ENCODE measurements at places on chromosomes 16 and 17. TPM values are rescaled to one million over a fixed set of nuclear protein-coding genes. Genes with fewer than 3 reads are reported as not detected.

Gene STARD3
- 17.6 TPM for total RNA-seq

Gene PIK3R6
- total RNA-seq, result 5.4 TPM

Gene GPRC5C
- 29.0 TPM for total RNA-seq

Gene ABCA8
- total RNA-seq, result 44.7 TPM

Gene KCNH6
- total RNA-seq, result not detected

Gene MFAP4
- total RNA-seq, result 31.3 TPM

Gene CHRNE
- 1.1 TPM for total RNA-seq

Gene MCRIP1
- total RNA-seq, result 98.3 TPM

Gene OR2C1
- total RNA-seq, result not detected

Gene C17orf107
- total RNA-seq, result 0.39 TPM

Gene SLC47A1
- total RNA-seq, result 8.4 TPM

- no peak for DNase-seq
Observed at GRCh38 chr17:8255499-8255898, 6.4 kb downstream of the PFAS start.

DNA sequence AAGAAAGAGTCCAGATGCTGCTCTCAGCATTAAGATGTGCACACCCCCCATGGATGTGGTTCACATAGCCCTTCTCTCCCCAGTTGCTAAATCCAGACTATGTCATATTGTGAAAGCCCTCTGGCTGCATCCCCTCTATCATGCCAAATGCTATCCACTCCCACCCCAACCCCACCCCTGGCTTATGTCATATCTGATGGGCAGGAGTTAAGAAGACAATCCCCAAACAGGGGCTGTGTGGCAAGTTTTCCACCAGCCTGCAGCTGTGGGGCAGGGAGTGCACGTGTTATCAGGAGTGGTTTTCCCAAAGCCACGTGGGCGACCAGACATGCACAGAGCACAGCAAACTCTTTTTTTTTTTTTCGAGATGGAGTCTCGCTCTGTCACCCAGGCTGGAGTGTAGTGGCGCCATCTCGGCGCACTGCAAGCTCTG lies 10.0 kb downstream of the FAM117A start:
- peak; percentile 41 for DNase-seq

- no peak for DNase-seq
Observed at GRCh38 chr16:50238868-50239301, 27.5 kb upstream of the ADCY7 start.

- DNase-seq, result no peak
Observed at GRCh38 chr16:75792771-75793492, 66.6 kb upstream of the CPHXL start.

DNA sequence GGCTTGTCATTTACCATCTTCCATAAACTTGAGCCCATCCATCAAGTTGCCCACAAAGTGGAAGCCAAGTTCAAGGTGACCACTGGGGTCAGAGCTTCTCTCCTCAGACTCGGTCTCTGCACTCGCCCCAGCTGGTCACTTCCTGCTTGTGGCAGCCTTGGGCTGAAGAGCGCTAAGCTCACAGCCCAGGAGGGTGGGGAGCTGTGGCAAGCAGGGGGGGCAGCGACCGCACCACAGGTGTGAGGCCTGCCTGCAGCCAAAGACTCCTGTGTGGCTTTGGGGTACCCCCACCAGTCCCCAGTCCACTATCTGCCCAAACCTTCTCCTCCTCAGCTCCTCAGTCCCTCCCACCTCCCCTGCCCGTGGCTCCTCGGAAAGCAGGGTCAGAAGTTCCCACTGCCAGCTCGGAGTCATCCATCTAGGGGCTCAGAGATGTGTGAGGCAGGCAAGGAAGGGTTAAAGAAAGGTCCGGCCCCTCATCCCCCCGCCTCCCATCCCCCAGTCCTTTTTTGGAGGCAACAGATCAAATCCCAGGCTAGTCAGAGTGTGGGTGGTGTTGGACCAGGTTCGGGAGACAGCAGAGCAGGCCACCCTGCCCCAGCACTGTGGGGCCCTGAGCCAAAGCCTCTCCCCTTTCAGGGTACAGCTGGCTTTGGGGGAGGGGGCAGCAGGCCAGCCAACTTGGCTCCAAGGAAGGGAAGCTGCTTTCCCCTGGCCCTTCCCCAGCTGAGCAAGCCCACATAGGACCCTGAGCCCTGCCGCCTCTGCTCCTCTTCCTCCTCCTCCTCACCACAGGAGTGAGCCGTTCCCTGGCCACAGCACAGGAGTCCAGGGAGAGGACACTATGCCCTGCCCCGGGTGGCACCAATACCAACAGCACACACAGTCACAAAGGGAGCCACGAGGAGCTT lies 3.2 kb downstream of the CSF3 start:
- peak; percentile 74 for DNase-seq

- DNase-seq, result no peak
Observed at GRCh38 chr16:28845293-28845692, 855 bp downstream of the TUFM start.

DNA sequence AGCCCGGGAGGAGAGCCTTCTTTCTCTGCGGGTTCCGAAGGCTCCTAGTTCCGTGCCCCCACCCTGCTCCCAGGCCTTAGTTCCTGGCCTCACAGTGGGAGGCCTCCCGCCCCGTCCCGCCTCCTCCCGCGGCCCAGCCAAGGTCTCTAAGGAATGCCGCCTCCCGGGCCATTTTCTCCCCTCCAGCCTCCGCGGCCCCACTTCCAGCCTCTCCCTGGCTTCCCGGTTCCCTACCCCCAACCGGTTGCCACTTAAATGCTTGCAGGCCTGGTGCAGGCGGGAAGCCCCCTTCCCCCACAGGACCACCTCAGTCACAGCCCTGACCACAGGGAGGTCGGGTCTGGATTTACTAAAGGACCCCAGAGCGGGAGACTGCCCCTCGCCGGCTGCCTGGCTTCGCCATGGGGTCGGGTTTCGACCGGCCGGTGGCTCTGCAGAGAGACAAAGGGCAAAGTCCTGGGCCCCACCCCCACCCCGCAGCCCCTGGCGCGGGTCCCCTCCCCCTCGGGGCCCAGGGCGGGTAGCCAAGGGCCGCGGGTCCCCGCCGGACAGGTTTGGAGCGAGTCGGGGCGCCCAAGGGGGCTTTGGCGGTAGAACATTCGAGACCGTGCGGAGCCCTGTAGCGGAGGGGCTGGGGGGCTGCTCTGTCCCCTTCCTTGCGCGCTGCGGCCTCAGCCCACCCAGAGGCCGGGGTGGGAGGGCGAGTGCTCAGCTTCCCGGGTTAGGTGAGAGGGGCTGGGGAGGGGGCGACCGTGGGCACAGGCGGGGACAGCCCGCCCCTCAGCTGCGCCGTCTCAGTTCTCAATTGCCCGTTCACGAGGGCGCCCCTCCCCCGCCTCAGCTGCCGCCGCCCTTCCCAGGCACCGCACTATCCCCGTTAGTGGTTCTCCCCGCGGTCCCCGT lies 16.4 kb downstream of the IGF2BP1 start:
- DNase-seq, result no peak

GRCh38 chr17:5980941-5981340 lies 89.2 kb upstream of the WSCD1 start:
- no peak for DNase-seq

DNA sequence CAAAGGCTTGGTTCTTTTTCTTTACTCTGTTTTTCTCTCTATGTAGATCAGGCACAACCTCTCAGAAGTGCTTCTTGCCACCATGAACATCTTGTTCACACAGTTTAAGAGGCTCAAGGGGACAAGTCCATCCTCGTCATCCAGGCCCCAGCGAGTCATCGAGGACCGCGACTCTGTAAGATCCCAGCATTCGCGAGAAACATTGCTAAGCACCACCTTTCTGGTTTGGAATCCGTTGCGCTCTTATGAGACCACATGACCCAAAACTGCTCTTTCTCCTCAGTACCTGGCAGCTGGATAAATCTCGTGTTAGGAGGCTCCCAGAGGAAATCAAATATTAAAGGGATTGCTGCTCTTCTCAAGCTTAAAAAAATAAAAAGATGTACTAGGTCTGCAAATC lies 23.3 kb upstream of the SLC12A3 start:
- DNase-seq, result no peak

- peak; percentile 21 for DNase-seq
Observed at GRCh38 chr16:53773150-53773846, 69.3 kb downstream of the FTO start.

GRCh38 chr16:22337849-22338635 lies 36.4 kb downstream of the CDR2 start:
- DNase-seq, result no peak

DNA sequence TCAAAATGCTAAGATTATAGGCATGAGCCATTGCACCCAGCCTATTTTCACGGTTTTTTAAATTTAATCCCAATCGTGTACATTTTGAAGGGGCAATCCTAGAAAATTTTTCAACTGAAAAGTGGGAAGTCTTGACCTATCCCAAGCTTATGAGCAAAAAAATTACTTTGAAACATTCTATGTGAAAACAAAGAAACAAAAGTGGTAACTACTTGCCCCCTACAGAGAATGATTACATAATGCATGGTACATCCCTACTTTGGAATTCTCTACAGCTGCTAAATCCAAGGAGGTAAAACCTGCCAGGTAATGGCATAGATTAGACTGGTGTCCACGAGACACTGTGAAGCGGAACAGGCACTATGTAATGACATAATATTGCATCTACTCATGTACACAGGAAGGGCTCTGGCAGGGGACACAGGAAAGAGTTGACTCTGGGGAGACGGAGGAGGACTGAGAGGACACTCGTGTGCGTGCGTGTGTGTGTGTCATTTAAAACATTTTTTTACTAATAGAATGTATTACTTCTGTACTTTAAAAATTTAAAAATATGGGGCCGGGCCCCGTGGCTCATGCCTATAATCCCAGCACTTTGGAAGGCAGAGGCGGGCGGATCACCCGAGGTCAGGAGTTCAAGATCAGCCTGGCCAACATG lies 15.7 kb downstream of the ASGR2 start:
- DNase-seq, result no peak

DNA sequence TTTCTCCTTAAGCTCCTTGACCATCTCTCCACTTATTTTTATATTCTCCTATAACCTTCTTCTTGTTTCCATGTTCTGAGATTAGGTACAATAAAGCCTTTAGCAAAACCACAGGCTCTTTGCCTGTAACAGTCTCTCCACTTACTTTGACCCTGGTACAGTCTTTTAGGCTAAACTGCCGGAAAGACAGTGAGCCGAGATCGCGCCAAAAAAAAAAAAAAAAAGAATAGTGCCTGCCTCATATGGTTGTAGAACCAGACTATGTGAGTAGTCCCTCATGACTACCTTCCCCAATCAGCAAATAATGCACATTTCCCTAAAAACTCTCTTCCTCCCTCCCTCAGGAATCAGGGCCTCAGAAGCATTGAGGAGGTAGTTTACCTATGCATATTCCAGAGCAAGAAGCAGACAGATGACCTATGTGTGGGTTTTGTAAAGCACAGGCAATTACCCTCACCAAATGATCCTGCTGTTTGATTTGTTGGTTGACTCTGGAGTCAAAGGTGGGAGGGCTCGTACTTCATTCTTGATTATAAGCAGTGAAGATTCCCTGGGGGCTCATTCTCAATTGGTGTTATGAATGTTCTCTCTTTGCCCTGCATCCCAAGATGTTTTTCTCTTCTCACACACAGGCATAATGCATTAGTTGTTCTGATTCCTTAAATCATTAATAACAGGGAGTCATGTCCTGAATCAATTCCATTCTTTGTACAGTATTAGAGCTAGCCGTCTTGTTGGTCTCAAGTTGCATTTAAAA lies 8.9 kb upstream of the NME1 start:
- no peak for DNase-seq

DNA sequence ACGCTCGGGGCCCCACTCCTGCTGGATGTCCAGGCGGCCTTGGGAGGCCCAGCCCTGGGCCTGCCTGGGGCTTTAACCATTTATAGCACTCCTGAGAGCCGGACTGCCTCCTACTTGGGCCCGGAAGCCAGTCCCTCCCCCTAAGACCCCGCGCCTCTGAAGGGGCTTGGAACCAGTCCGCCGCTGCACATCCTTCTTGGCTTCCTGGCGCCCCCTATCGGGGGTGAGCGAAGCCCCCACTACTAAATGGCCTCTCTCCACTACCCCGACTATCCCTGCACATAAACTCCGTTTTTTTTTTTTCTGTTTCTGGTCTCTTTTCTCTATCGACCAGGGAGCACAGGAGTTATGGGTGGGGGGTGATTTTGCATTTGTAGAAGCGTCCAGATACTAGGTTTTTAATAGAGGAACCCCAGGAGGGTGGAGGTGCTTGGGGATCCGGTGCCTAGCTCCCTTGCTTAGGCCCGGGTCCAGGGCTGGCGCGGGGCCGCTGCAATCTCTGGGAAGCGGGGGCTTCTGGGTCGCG lies 633 bp upstream of the NOL3 start:
- no peak for DNase-seq

DNA sequence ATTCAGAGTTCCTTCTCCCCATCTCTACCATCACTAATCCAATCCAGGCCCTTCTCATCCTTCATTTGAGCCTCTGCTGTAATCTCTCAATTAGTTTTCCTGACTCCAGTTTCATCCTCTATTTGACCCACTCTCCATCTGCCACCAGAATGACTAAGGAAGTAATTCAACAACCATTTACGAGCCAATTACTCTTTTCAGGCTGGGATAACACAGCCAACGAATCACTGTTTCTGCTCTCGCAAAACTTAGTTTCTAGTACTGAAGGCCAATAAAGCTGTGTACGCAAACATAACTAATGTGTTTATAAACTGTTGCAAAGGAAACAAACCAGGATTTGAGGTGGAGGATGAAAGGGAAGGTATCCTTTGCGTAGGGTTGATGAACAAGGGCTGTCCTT lies 53.7 kb downstream of the MAP2K6 start:
- DNase-seq, result no peak

DNA sequence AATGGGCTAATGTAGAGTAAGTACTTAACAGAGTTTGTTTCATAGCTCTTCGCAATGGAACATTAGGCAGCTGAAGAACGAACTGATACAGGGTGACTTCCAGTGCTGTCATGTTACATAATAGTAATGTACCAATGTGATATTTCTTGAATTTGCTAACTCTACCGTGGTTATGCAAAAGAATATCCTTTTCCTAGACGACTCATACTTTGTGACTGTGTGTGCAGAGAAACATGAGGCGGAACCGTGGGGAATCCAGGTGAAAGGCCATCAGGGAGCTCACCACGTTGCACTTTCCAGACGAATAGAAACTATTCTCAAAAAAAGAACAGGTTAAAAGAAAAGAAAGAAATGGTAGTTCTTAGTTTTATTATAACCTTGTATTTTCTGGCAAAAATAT lies 13.2 kb downstream of the NOB1 start:
- DNase-seq, result no peak

DNA sequence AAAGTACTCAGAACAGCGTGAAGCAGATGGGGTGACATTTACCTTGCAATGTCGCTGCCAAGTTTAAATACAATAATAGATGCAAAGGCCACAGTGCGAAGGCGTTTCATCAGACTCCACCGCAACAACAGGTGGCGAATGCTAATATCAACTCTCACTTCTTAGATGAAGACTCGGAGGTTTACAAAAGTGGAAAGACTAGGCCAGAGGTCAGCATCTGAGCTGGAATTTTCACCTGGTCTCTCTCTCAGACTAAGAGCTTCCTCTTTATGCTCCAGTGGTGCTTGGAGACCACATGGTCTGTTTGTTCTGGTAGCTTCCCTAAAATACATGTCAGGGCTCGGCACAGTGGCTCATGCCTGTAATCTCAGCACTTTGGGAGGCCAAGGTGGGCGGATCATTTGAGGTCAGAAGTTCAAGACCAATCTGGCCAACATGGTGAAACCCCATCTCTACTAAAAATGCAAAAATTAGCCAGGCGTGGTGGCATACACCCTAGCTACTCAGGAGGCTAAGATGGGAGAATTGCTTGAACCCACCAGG lies 169.1 kb downstream of the XYLT1 start:
- DNase-seq, result no peak

GRCh38 chr16:87107201-87107600 lies 210.0 kb downstream of the C16orf95 start:
- no peak for DNase-seq
